SK-N-MC (cell line): ENCODE measurements at places on chromosomes 4 and X.
A peak's percentile ranks its signal among the peaks of the same experiment; 100 is the strongest.

- no peak for DNase-seq
Measured at GRCh38 chr4:14180983-14181601, 553.6 kb upstream of the BOD1L1 start.

DNA sequence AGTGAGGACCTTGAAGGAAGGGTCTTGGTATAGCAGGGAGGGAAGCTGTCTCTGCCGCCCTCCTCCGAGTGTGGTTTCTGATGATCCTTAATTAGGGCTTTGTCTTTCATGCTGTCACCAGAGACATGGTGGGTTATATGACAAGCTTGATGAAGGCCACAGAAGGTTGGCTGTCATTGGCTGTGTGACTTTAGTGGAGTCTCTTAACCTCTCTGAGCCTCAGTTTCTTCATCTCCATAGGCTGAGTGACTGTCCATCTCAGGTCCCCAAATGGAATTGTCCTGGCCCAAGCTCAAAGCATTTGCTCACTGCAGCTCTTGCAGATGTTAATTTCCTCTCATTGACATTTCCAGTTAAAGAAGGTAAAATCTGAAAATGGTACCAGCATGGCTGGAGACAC, 16.6 kb upstream of the UBA6 start:
- DNase-seq: no peak

DNA sequence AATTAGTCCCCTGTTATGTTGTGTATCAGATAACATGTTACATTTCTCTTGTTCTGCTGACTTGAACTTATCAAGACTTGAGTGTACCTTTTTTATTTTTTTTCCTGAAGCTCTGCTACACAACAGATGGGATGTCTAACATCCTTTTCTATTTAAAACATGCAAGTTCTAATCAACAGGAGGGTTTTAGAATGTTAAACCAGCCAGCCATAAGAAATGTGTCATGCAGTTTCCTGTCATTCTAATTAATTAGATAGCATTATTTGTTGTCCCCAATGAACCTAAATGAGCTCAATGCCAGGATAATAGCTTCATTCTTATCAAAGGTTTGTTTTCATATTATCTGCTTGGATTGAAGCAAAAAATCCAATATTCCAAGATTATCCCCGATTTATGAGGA, 958.2 kb downstream of the PCDH7 start:
- DNase-seq: no peak

DNA sequence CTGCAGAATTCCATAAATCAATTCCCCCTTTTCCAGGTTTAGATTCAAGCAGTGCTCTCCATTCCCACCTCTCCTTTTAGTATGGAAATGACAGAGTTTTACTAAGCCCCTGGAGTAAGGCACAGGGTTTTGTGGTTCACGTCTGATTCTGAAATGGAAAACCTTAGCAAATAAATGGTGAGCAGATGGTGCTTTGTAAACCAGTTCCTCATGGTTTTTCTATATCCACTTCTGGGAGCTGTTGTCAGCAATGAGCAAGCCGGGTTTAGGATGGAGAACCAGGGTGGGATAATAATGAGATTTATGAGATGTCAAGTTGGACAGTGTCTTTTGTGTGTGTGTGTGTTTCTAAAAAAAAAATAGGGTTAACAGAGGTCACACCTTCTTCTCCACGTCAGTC, 113.8 kb upstream of the RBPJ start:
- no peak for DNase-seq

- DNase-seq: no peak
Measured at GRCh38 chr4:54695788-54696187, 38.0 kb downstream of the KIT start.

GRCh38 chr4:15557786-15558550, 88.3 kb downstream of the CC2D2A start:
- no peak for DNase-seq

- DNase-seq: no peak
Measured at GRCh38 chrX:104427073-104427472, 138.9 kb upstream of the IL1RAPL2 start.

GRCh38 chr4:80128941-80129340, 55.9 kb upstream of the ANTXR2 start:
- no peak for DNase-seq

GRCh38 chr4:8643441-8643840, 50.9 kb downstream of the CPZ start:
- DNase-seq: no peak

- DNase-seq: peak; percentile 70
Measured at GRCh38 chr4:168917138-168917779, 92.8 kb downstream of the CBR4 start.

- peak; percentile 22 for DNase-seq
Measured at GRCh38 chr4:148203056-148203898, 238.9 kb downstream of the NR3C2 start.

DNA sequence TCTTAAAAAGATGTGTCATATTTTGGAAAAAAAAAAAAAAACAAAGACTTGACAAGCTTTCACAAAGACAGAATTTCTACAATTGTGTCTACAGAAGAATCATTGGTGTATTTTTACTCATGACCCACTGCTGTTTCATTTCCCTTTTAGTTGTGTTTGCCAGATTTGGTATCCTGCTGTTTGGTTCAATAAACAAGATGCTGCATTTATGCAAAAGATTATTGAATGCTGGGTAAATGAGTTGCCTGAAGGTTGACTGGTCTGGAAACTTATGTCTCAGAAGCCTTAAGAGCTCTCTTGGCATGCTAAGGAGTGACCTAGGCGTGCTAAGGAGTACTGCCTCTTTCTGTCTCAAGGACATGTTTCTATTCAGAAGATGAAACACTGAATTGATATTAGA, 64.9 kb upstream of the NPY2R start:
- no peak for DNase-seq

GRCh38 chr4:140195806-140196205, 41.8 kb upstream of the MAML3 start:
- no peak for DNase-seq

GRCh38 chr4:94214703-94215319, 7.1 kb downstream of the SMARCAD1 start:
- DNase-seq: no peak

- DNase-seq: no peak
Measured at GRCh38 chr4:55291227-55291640, 54.8 kb upstream of the SRD5A3 start.

DNA sequence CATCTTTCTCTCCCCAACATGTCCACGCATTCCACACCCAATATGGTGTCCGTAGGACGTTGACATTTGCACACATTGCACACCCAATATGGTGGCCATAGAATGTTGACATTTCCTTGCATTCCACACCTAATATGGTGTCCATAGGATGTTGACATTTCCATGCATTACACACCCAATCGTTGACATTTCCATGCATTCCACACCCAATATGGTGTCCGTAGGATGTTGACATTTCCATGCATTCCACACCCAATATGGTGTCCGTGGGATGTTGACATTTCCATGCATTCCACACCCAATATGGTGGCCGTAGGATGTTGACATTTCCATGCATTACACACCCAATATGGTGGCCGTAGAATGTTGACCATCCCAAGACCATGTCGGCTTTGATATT, 88.4 kb upstream of the SHOX start:
- no peak for DNase-seq

DNA sequence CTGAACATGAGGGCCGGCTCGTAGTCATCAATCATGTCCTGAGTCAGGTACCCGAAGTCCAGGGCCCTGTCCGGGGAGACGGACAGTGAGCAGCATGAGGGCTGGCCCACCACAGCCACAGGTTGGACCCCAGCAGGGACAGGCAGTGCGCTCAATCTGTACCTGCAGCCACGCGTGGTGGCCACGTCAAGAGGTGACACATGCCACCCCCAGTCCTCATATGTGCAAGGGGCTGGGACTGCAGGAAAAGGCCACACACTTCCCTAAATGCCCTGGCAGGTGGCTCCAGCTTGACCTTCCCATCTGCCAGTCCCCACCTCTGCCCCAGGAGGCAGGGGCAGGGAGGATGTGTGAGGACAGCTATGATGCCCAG, 73.8 kb upstream of the MXD4 start:
- DNase-seq: no peak

GRCh38 chr4:106687026-106687425, 318.4 kb upstream of the GIMD1 start:
- DNase-seq: no peak

- DNase-seq: no peak
Measured at GRCh38 chr4:1246111-1246881, 2.6 kb downstream of the CTBP1 start.

GRCh38 chr4:185039508-185040273, 21.4 kb downstream of the HELT start:
- DNase-seq: peak; percentile 30

GRCh38 chr4:173684223-173684622, 154.2 kb upstream of the HAND2 start:
- DNase-seq: no peak

- no peak for DNase-seq
Measured at GRCh38 chr4:123659730-123660129, 263.1 kb downstream of the SPRY1 start.

- no peak for DNase-seq
Measured at GRCh38 chr4:24770032-24770584, 25.3 kb upstream of the SOD3 start.

- DNase-seq: no peak
Measured at GRCh38 chr4:36549992-36550391, 268.6 kb downstream of the DTHD1 start.

- DNase-seq: no peak
Measured at GRCh38 chr4:158122501-158122900, 50.3 kb downstream of the GASK1B start.

DNA sequence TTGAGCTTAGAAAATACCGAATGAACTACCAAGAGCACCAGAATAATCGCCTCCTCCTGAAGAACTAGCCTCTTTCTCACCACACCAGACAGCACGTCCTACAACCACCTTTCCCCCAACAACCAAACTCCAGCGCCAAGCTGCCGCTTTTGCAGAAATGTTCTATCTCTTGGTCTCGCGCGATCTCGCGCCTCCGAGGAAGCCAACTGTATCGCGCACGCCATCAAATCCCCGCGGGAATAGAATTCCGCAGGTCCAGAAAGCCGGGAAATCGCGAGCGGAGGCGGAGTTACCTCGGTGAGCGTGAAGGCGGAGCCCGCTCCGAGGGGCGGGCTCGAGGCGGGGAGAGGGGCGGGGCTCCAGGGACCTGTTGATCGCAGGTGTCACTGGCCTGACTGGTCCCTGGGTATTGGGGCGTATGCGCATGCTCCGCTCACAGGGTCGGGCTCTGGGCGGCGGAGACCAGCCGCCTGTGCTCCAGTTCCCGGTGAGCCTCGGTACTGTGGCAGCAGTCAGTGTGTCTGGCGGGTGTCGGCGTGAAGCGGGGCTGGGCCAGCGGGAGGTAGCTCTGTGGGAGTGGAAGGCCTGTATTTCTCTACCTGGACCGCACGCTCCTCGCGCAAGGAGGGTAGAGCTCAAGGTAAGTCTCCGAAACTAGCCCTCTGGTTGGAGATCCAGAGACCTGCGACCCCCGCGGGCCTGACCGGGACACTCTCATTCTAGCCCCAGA, at the start of gene USP53:
Gene USP53, plus strand, starts transcription at position 480 of the 730 bp plus-strand sequence. CDS start 27,047 bp downstream, outside the sequence.
- DNase-seq: peak; percentile 79

DNA sequence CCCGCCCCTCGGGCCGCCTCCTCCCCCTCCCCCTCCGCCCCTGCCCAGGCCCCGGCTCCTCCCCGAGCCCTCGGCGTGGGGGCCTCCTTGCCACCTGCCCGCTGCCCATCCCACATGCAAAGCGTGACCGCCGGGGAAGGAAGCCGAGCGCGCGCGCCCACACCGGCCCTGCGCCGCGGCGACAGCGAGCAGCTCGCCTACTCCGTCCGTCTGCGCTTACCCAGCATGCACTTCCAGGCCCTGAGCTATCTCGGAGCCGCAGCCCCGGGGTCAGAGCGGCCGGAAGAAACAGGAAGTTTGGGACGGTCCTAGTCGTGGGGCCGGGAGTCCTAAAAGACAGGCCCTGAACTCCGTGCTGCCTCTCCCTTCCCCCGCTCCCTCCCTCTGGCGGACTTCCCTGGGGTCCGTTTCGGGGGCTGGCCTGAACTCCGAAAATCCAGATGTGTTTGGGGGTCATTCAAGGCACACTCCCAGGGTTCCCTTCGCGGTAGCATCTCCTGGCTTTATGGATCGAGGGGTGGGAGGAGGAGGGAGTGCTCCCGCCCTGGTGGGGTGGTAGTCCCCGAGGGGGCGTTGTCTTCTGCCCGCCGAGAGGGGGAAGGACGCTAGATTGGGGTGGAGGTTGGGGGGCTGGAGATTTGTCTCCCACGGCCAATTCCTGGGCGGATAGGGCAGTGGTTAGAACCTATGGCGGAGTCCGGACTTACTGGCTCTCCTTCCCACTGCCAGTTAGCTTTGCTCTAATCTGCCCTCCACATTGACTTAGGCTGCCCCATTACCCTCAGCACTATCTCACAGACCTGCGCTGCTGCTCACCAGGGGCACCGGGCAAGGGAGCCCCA, 25.0 kb upstream of the BCORL1 start:
- DNase-seq: no peak

DNA sequence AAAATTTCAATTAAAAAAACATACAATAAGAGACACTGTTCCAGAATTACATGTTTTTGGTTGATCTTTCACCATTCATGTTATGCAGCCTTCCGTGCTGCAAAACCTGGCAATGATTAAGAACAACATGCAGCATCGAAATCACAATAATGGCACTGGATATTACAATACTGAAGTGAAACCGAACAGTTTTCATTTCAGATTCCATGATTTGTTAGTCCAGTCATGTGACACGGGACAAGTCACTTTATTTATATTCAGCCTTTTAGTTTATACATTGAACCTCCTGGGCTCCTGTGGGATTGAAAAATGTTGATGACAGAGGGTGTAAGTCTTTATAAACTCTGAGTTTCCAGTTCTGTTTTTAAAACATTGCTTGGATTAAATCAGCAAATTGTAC, 142.5 kb upstream of the TTC29 start:
- no peak for DNase-seq

DNA sequence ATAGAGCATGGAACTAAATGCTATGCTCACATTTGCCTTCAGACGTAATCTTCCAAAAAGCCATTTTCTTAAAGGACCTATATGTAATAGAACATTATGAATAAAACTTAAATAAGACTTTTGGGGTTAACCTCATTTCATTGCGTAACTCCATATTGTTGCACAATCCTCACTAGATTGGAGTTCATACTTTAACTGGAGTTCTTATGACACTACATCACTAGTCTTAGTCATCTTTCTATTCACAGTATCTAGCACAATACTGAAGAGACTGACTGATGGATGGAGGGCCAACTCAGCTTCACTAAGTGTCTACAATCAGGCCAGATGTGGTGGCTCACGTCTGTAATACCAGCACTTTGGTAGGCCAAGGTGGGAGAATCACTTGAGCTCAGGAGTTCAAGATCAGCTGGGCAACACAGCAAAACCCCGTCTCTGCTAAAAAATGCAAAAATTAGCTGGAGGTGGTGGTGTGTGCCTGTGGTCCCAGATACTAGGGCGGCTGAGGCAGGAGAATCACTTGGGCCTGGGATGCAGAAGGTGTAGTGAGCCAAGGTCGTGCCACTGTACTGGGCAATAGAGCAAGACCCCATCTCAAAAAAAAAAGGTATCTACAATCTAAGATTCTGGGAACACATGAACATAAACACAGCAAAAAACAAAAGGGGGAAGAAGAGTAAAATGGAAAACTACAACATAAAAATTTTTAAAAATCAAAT, 80.8 kb upstream of the MAB21L2 start:
- peak; percentile 72 for DNase-seq

DNA sequence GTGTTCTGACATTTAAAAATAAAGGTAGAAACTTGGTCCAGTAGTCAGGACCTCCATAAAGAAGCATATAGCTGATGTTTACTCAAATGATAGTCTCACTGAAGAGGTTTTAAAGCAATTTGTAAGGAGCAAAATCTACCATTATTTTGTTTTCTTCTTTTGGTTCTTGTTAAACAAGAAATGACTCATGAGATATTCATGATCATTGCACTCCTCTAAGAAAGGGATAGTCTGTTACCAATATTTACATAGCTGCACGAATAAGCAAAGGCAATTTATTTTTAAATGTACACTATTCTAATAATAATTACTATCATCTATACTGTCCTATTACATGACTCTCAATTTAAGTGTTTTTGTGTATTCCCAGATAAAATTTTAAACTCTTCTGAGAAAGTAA, 397.9 kb downstream of the FAM47B start:
- DNase-seq: no peak
